ENCODE measurements at places on chromosomes 16 and 17.
A peak's percentile ranks its signal among the peaks of the same experiment; 100 is the strongest.

DNA sequence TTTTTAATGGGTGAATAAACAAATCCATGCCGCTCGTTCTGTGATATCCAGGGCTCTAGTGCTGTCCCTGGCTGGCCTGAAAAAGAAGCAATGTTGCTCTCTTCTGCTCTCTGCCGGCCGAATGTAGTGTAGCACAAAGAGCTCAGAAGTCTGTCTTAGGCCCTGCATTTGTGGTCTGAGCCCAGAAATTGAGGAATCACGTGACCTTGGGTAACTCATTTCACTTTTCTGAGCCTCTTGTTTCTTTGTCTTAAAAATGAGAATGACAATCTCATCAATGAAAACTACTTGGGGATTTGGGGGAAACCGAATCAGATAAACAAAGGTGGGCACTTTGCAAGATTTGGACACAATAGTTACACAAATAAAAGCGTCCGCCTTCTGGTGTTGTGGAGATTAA lies 381.6 kb upstream of the ASIC2 start:
- peak; percentile 23 for DNase-seq

DNA sequence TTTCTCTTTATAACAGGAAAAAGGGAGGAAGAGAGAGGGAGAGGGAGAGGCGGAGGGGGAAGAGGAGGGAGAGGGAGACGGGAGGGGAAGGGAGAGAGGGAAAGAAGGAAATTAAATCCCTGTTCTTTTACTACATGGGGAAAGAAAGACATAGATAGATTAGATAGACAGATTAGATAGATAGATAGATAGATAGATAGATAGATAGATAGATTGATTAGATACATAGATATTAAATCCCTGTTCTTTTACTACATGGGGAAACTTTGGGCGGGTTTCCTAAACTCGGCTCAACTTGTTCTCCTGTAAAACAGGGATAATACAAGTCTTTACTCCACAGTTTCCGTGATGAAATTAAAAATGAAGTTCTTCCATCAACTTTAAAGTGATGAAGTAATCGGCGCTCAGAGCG lies 661 bp downstream of the RFWD3 start:
- no peak for DNase-seq

DNA sequence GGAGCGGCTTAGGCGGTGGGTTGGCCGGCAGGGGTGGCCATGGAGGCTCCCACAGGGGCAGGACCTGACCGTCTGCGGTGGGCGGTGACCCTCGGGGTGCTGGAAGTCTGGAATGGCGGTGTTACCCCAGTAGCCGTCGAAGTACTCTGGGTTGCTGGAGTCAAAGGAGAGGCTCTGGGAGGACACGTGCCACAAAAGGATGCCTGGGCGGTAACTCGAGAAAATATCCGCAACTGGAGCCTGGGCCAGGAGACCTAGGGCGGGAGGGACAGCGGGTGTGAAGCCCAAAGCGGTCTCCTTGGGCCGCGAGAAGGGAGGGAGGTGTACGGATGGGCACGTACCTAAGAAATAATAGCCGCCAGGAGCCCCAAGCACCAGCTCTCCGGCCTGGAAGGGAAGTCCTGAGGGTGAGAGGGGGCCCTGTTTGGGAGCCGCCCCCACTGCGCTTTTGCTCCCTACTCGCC lies 4.6 kb downstream of the ITGA2B start:
- no peak for DNase-seq

- DNase-seq, result no peak
Measured at GRCh38 chr16:70473446-70474319, 19.3 kb downstream of the FCSK start.

- DNase-seq, result no peak
Measured at GRCh38 chr17:73932216-73932749, 271.2 kb upstream of the RPL38 start.

DNA sequence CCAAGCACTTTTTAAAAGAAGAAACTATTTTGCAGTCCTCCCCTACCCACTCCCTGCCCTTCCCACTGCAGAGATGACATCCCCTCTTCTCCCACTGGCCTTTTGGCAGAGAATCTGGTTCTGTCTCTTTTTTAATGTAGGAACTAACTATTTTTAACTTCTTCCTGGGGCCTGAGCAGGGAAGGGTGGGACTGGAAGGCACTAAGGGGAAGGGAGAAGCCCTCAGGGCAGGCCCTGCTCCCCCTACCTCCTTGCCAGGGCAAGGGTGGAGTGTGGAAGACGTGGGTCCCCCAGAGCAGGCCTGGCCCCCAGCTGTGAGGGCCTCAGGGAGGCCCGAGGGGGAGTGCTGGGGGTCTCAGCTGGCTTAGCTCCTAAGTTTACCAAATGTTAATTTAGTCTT lies 19.5 kb downstream of the UNC13D start:
- no peak for DNase-seq

DNA sequence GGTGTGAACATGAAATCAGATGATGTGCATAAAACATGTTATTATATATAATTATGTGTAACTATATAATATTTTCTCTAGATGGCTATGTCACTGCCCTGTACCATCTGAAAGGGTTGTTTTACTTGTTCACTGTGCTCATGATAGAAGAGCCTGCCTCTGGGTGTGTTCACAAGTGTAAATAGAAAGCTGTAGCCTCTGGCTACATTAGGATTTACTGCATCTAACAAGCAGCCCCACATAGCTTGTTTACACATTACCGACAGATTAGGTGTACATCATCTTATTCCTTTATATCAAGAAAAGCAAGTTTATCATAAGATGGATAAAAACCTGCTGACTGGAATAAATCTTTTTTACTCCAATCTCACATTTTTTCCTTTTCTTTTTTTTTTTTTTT lies 46.1 kb downstream of the CHD9 start:
- DNase-seq, result no peak

GRCh38 chr16:58010886-58011285 lies 9.7 kb downstream of the USB1 start:
- no peak for DNase-seq

DNA sequence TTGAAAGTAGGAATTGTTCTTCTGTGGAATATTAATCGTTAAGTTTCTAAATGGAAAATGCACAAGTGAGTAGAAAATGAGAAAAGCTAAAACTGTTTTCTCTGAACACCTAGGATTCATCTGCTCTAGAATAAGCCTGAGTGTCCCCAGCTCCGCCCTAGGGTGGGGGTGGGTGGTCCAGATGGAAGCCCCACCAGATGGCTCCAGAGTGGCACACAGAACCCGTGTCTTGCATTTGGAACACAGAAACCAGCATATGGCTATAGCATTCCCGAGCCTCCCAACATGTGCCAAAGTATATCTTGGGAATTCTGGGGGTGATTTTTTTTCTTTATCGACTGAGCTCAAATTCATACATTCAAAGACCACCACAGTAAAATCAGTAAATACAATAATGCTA lies 517.7 kb upstream of the PSMD7 start:
- DNase-seq, result no peak

GRCh38 chr17:61002316-61002736 lies 324.7 kb downstream of the BCAS3 start:
- no peak for DNase-seq

- no peak for DNase-seq
Measured at GRCh38 chr16:55588799-55589198, 22.3 kb downstream of the CAPNS2 start.

- DNase-seq, result no peak
Measured at GRCh38 chr17:33204156-33204555, 88.9 kb downstream of the ASIC2 start.

- DNase-seq, result no peak
Measured at GRCh38 chr17:15348021-15348420, 6.6 kb upstream of the TEKT3 start.

GRCh38 chr17:62995377-62995885 lies 29.4 kb downstream of the TANC2 start:
- DNase-seq, result no peak

- no peak for DNase-seq
Measured at GRCh38 chr17:42880776-42881310, 19.8 kb upstream of the G6PC1 start.

GRCh38 chr17:77602062-77602746 lies 356.3 kb upstream of the TNRC6C start:
- no peak for DNase-seq

DNA sequence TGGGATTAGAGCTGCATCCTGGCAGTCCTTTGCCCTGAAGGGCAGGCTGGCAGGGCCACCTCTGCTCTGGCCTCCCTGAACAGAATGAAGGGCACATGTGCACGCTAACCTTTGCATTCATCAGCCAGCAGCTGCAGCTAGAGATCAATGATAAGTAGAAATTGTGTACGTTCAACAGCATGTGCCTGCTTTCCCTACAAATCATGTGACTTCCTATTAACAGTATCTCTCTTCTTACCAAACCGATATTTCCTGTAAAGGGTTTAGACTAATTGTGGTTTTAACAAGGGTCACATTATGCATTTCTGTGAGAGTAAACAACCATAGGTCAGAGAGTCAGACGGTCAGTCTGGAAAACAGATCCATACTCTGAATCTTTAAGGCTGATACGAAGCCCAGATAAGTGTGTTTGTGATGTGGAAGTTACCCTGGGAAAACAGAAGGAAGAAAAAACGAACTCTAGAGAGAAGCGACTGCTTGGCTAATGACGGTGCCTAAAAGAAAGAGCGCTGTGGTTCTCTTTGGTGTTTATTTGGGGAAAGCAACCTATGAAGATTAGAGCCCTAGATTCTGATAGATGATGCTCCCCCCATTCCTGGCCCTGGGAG lies 219.4 kb downstream of the MAF start:
- DNase-seq, result no peak

DNA sequence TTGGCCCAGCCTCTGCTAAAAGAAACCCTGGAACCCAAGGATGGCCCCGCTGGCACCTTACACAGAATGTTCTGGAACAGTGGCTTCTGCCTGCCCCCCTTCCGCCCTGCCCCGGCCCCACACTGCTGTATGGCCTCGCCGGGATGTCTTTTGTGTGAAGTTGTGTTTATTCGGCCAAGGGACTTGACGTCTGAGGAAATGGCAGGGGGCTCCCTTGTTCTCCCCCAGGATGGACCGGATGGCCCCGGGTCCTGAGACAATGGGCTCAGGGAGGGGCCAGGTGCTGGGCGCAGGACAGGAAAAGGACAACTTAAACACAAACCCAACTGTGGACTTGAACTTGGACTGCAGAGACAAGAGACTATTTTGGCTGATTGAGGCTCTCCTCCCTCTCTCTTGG lies 81.6 kb upstream of the GSE1 start:
- DNase-seq, result no peak

- DNase-seq, result no peak
Measured at GRCh38 chr16:89485701-89486246, 4.6 kb downstream of the ANKRD11 start.

DNA sequence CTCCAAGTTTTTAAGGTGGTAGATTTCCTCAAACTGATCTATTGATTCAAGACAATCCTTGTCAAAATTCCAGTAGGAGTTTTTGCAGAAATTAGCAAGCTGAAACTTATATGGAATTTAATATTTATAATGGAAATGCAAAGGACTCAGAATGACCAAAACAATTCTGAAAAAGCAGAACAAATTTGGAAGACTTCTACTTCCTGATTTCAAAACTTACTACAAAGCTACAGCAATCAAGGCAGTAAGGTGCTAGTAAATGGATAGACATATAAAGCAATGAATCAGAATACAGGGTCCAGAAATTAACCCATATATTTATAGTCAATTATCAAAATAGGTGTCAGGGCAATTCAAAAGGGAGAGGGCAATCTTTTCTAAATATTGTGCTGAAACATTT lies 11.8 kb upstream of the IL21R start:
- no peak for DNase-seq

DNA sequence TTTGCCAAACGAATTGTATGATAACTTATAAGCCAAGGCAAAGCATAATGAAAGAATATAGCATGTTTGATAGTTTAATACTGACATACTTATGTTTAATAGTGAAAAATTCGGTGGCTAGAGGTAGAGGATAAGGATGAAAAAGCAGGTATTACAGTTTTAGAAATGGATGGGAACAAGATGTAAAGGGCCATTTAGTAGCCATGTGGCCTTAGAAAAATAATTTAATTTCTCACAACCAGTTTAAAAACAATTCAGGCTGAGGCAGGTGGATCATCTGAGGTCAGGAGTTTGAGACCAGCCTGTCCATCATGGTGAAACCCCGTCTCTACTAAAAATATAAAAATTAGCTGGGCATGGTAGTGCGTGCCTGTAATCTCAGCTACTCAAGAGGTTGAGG lies 119.5 kb upstream of the NACA2 start:
- no peak for DNase-seq

GRCh38 chr16:62213763-62214162 lies 177.5 kb upstream of the CDH8 start:
- DNase-seq, result no peak

DNA sequence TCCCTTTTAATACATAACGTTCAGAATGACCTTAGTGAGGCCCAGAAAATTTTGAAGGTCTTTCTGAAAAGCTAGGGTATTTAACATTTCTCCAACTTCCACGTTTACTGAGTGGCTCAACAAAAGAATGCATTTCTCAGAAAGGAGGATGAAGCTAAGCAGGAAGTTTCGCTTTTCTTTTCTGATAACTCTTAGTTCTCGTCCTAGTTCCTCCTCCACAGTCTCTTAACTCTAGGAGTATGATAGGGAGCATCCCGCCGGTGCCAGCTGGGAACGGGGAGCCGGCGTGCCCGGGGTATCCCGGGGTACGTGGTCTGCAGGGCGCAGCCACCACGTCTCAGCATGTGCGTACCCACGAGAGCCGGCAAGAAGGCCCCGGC lies 363 bp downstream of the KARS1 start:
- no peak for DNase-seq

GRCh38 chr16:28062847-28063521 lies 530 bp downstream of the GSG1L start:
- no peak for DNase-seq

DNA sequence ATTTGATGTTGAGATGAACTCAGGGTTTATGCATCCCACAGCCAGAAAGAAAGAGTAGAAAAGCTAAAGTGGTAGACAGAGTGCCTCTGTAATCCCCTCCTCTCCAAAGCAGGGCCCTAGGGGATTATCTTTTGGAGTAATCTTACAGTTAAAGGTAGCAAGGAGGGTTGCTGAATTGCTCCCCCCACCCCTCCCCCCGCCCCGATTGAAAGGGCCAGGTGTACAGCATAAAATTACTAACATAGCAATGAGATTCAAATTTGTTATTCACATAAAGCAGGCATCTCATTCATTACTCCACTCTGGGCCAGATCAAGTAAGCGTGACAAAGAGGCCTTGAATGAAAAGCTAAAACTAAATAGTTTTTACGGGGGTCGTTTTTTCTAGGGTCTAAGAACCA lies 72.7 kb downstream of the STH start:
- no peak for DNase-seq

DNA sequence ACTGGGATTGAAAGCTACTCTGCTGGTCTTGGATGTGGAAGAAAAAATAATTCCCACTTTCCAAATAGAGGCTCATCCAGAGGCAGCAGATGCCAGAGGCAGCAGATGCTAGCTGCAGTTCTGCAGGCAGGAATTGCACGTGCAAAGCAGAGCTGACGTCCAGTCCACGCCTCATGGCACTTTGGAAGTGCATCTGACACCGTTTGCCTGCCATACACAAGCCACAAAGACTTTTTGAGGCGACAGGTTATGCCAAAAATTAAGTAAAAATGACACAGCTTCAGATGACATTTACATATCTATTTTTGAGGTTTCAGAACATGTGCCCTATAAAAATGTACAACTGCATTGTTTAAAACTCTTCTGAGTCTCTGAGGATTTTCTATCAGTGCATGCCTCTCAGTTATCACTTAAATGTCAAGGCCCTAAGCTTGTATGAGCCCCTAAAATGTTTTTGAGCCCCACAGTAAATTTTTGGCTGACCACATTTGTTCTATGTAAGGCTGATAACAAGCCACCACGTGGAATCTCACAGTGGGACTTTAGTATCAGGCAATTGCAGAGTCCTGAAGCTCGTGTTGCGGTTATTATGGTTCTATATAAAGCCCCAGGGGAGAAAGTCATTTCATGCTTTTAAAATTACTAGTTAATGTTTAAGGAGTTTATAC lies 239.2 kb downstream of the PRKCA start:
- no peak for DNase-seq

- DNase-seq, result no peak
Measured at GRCh38 chr17:4235372-4236279, 28.2 kb downstream of the ANKFY1 start.

Data from stimulated activated CD8-positive, alpha-beta memory T cell treated with anti-CD3 and anti-CD28 coated beads, Interleukin-7, amount 100 ng/mL, for 48 hours (primary cell).